ENCODE measurements at places on chromosomes 4 and X.

GRCh38 chrX:41314204-41314603, 19.8 kb upstream of the DDX3X start:
- DNase-seq, result no peak

- DNase-seq, result no peak
Observed at GRCh38 chrX:30620980-30621618, 32.1 kb upstream of the GK start.

- DNase-seq, result no peak
Observed at GRCh38 chrX:14386981-14387380, 142.4 kb upstream of the GLRA2 start.

- no peak for DNase-seq
Observed at GRCh38 chr4:121846662-121847061, 23.0 kb upstream of the CCNA2 start.

GRCh38 chr4:108291137-108291536, 122.4 kb upstream of the LEF1 start:
- no peak for DNase-seq

GRCh38 chrX:41733939-41734338, 10.0 kb downstream of the GPR82 start:
- no peak for DNase-seq

GRCh38 chr4:161573836-161574235, 590.0 kb downstream of the FSTL5 start:
- DNase-seq, result no peak

GRCh38 chr4:4673070-4673469, 131.2 kb upstream of the STX18 start:
- no peak for DNase-seq

DNA sequence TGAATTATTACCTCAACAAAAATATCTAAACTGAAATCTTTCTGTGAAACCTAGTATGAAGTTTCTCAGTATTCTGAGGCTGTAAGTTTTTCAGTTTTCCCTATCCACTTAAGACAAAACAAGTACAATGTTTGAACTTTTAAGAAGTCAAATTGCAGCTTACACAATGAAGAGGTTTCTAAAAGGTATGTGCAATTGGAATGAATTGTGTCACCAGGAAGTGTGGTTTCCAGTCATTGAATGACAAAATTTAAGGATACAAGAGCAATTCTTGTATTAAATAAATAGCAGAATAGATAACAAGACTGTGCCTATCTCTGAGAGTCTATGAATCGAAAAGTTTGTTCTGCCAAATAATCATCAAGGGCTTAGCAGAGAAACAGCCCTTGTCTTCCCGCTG, 207.3 kb downstream of the ANKRD50 start:
- no peak for DNase-seq
